ENCODE measurements at places on chromosomes 12 and 14.

GRCh38 chr12:111907740-111908139 lies 65.7 kb downstream of the MAPKAPK5 start:
- no peak for DNase-seq

- DNase-seq, result no peak
Measured at GRCh38 chr12:10339053-10339840, 31.6 kb downstream of the KLRD1 start.

DNA sequence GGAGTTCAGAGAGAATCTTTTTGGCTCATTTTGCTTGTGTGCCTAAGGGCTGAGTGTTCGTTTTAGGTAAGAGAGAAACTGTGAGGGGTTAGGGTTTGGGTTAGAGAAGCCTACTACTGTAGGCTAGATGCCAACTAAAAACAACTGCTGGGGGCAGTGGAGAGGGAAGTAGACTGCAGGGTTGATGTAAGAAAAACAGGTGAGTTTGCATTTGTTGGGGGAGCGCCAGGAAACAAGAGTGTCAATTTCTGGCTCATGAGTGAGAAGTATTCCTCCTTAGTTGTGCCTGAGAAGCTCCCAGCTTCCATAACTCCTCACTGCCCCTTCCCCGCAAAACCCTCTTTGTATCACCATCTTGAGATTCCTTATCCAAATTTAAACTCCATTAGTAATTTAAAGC lies 92.3 kb downstream of the DERA start:
- DNase-seq, result no peak

- DNase-seq, result no peak
Measured at GRCh38 chr12:60644076-60644475, 1048.2 kb downstream of the SLC16A7 start.

DNA sequence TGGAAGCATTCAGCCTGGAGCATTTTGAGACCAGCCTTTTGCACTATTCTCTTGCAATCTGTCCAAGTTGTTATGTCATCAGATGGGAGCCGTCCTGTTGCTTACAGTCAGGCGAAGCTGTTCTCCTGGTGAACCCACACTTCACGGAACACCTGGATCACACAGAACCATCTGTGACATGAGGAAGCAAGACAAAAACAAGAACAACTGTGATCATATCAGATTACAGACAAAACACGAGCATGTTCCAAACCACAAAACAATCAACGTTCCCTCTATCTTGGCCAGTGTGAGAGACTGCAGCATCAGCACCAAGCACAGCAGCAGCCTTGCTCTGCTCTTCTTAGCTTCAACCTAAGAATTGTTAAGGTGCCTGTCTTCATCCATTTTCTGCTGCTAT lies 180.5 kb upstream of the SFSWAP start:
- no peak for DNase-seq

DNA sequence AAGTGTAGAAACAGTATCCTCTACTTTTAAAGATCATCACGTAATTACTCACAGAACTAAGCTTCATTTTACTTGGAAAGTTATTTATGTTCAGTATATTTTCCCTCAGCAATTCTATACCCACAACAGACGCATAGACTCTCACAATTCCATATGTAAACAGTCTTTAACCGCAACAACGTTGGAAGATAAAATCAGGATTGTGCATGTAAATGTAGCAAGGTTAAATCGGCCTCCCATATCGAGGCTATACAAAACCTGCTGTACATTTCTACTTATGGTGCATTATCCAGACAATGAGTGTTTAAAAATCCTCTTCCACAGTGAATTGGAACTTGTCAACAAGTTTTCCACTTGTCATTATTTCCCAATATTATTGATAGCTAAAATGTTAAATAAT lies 581.1 kb downstream of the SLC16A7 start:
- no peak for DNase-seq

Measured in erythroblast (primary cell).